Dermis blood vessel endothelial cell (primary cell): ENCODE measurements at places on chromosomes 13 and 19. TPM values are rescaled to one million over a fixed set of nuclear protein-coding genes. Genes with fewer than 3 reads are reported as not detected.
A peak's percentile ranks its signal among the peaks of the same experiment; 100 is the strongest.

GRCh38 chr19:38034492-38034860 lies 127.5 kb downstream of the SIPA1L3 start:
- DNase-seq, result peak; percentile 89

GRCh38 chr19:934865-935479 lies 9.1 kb downstream of the ARID3A start:
- peak; percentile 94 for DNase-seq

DNA sequence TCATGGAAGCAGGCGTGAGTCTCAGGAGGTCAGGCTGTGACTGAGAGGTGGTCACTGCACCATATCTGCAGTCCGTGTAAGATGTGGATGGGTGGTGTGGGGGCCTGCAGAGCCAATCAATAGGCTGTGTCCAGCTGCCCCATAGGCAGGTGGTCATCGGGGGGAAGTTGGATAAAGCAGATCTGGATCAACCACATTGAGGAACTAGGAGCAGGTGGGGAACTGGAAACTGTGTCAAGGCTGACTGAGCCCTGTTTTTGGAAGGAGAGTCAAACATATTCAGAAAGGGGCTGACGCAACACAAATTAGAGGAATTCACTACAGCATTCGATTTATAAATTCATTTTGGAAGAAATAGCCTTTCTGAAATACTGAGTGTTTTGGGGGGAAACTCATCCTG lies 15.0 kb downstream of the CLEC4M start:
- DNase-seq, result no peak

- no peak for DNase-seq
Observed at GRCh38 chr19:46202872-46203860, 26.4 kb upstream of the IGFL1 start.

- no peak for DNase-seq
Observed at GRCh38 chr13:104953588-104953987, 1581.9 kb downstream of the EFNB2 start.

DNA sequence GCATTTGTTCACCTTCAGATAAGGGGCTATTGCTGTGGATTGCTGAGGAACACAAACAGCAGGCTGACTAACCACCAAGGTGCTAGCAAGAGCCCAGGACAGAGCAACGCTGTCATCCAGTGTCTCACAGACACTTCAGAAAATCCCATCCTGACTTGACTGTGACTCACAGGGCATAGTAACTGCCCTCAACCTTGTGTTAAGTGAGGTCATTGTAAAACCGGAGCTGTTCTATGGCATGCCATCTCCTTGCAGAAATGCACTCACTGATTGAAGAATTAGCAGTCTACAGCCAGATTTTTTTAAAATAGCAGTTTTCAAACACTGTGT lies 51.1 kb downstream of the TNFRSF19 start:
- DNase-seq, result peak; percentile 29

GRCh38 chr19:371501-372168 lies 27.0 kb upstream of the MIER2 start:
- no peak for DNase-seq

GRCh38 chr13:38784036-38784880 lies 97.4 kb downstream of the FREM2 start:
- DNase-seq, result no peak

- peak; percentile 9 for DNase-seq
Observed at GRCh38 chr19:52336791-52337381, 843 bp downstream of the ZNF610 start.

GRCh38 chr19:2488405-2488941 lies 12.5 kb downstream of the GADD45B start:
- peak; percentile 31 for DNase-seq

GRCh38 chr13:46041419-46041839 lies 11.1 kb downstream of the ZC3H13 start:
- DNase-seq, result no peak

DNA sequence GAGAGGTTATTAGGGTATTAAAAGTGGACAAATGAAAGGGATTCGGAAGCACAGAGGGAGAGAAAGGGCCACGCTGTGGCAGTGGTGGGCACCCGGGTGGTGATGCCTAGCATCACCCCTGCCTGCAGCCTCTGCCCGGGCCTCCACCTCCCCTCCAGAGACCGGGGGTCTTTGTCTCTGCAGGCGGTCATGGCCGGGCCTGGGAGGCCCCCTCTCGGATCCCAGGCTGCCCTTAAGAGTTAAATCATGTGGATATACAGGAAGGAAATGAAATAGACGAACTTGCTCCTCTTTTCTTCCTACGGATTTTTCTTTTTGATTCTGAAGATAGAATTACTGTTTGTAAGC lies 319.6 kb downstream of the ZNF536 start:
- DNase-seq, result no peak

DNA sequence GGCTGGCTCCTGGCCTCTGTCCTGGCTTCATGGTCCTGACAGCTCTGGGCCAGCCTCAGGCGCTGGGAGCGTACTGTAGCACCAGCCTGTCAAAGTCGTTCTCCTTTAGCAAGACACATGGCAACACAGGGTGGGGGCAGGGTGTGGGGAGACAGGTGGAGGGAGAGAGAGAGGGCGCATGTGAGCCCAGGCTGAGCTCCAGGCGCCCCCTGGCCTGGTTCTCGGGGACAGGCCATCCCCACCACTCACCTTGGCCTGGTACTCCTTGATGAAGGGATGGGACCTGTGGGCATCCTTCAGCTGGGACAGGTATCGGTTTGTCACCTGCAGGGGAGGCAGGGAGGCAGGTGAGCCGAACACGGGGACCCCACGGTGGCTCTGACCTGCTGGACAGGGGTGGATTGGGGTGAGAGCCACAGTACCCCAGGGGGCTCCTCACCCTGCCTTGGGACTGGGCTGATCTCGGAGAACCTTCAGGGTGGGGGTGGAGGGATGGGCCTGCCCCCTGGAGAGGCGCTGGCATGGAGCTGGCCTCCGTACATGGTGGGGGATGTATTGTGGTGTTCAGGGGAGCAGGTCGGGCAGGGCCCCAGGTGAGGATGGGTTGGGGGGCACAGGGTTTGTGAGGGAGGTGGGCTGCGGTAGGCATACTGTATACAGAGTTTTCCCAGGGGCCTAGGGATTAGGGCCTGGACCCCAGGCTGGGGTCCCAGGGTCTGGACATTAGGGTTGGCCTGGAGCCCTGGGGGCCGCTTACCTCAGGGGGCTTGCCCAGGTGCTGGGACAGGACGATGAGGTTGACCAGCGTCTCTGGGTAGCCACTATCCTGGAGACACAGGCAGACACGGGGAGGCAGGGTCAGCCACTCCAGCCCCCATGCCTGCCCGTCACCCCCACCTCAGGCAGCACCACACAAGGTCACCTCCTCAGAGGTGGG lies 3.9 kb upstream of the CERS1 start:
- DNase-seq, result no peak

- no peak for DNase-seq
Observed at GRCh38 chr13:46605825-46606554, 53.0 kb downstream of the LRCH1 start.

- no peak for DNase-seq
Observed at GRCh38 chr19:23698711-23699520, 11.9 kb upstream of the ZNF675 start.

DNA sequence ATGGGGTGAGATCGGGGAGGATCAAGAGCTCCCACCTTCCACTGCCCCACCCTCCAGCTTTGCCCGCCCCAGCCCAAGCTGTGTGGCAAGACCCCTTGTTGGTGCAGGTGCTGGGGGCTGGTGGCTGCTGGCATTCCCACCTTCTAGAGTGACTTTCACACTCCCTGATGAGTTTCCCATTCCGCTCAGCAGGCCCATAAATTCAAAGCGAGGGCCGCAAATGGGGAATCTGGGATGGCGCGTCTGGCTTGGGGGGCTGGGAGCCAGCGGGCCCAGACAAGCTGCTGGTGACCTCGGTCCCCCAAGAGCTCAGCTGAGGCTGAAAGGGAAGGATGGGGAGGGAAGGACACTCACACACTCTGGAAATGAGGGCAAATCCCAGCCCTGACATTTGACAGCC lies 110.3 kb downstream of the GADD45B start:
- no peak for DNase-seq

GRCh38 chr13:94327318-94327717 lies 152.2 kb downstream of the DCT start:
- no peak for DNase-seq

DNA sequence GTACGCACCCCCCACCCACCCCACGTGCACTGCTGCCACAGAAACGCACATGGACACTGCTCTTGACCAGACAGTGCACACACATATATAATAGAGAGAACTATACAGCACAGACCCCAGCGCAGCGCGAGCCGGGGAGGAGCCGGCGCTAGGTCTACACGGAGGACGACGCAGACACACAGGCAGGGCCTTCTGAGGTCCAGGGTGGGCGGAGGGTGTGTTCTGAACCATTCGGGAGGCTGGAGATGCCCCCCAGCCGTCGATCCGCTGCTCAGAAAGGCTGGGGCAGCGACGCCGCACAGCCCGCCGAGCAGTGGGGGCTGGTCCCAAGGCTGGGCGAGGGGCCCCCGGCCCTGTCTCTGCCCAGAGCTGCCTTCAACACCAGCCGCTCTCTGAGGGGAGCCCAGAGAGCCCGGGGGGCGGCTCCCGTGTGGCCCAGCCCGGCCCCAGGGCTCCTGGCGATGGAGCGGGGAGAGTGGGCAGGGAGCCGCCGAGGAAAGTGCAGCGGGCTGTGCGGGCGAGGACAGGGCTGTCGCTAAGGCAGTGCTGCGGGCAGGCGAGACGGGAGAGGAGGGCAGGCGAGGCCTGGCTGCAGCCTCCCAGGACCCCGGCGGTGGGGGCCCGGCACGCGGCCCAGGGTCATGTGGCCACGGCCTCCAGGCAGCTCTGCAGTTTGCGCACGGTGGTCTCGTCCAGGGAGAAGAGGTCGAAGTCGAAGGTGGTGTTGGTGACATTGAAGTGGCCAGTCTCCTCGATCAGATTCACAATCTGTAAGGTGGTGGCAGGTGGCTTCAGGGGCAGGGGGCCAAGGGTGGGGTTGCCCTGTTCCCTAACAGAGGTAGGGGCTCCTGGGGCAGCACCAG lies 67.1 kb downstream of the MLLT1 start:
- no peak for DNase-seq

DNA sequence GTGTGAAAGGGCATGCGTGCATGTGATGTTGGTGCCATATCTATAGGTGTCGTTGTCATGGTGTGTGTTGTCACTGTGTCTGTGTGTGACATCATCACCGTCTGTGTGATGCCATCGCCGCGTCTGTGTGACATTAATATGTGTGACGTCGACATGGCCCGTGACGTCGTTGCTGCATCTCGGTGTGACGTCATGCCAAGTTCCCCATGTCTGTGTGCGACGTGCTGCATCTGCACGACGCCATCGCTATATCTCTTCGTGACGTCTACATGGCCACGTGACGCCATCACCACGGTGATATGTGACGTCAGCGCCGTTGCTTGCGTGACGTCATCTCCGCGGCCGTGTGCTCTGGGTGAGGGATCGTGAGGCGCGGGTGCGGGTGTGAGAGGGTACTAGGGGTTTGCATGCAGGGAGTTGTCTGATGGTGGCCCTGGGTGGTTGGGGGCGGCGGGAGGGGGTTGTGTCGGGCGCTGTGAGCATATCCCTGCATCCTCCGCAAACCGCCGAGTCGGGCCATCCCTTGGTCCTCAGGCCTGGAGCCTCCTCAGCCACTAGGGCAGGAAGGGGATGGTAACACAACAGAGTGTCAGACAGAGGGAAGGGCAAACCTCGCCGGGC lies 14.6 kb downstream of the GTPBP3 start:
- DNase-seq, result no peak

GRCh38 chr13:39971526-39971925 lies 316.1 kb downstream of the COG6 start:
- DNase-seq, result no peak

DNA sequence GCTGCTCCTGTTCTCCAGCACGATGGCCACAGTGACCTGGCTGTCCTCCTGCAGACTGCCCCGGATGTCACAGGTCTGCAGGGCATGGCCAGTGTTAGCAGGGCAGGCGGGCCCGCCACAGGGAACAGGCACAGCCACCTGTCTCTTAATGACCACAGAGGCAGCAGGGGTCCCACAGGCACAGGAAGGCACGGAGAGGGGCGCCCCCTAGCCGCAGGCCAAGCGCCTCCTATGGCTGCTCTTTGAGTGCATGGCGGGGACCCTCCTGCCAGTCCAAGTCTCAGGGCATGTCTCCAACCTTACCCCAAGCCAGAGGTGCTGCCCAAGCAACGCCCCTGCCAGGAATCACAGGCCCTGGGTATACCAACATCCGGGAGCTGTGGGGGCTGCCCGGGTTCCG lies 14.1 kb downstream of the IZUMO4 start:
- no peak for DNase-seq

DNA sequence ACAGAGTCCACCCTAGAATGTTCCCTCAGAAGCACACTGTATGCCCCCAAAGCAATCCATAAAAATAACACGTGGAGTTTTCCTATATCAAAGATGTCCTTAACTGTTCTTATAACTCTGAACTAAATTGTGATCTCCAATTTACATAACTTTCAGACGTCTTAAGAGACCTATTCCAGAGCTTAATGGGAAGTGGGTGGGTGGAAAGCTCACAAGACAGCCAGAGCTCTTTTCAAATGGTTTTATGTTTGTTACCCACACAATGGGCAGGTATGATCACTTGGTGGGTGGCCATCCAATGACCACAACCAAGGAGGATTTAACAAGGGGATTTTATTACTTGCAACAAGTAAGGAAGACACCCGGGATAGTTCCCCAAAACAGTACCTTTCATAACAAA lies 81.7 kb downstream of the LRRC63 start:
- DNase-seq, result no peak

- DNase-seq, result no peak
Observed at GRCh38 chr19:47005164-47005641, 14.4 kb upstream of the NPAS1 start.

DNA sequence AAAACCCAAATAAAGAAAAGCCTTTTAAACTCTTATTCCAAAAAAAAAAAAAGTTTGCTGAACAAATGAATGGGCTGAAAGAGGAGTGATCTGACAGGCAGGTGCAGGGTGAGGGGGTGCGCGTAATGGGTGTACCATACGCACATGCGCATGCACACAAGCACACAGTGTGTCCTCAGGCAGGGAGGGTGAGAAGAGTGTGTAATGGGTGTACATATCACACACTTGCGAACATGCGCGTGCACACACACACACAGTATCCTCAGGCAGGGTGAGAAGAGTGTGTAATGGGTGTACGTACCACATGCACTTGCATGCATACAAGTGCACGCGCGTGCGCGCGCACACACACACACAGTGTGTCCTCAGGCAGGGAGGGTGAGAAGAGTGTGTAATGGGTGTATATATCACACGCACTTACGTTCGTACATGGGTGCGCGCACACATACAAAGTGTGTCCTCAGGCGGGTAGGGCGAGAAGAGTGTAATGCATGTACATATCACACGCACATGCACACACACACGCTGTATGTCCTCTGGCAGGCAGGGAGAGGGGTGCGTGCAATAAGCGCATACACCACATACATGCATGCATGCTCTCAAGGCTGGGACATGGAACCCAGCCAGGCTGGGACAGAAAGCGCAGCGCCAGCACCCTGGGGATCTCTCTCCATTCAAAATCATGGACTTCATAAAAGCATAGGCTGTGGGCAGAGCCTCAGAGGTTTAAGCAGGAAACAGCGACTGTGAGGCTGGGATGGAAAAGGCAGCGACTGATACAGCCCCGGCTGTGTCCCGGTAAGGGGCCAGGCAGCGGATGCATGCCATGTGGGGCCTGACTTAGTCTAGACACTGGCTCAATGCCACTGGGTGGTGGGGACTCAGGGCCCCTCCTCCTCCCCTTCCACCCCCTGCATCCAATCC lies 70.4 kb downstream of the CEBPG start:
- no peak for DNase-seq

Gene KLK7
- under 0.01 TPM in 1 of 2 replicates, not detected in the other for total RNA-seq

Gene SIGLEC5
- total RNA-seq, result not detected in 2 replicates

Gene MIA
- 0.68 TPM in 1 of 2 replicates, not detected in the other for total RNA-seq

Gene IRGC
- not detected in 2 replicates for total RNA-seq

Gene PTH2
- total RNA-seq, result not detected in 2 replicates

Gene CD79A
- total RNA-seq, result 0.09 and 0.34 TPM in 2 replicates

Gene RABAC1
- total RNA-seq, result 73.9 and 132 TPM in 2 replicates
